NCI-H2227 treated with DMSO at 0.1 percent for 48 hours (cell line): ENCODE measurements at places on chromosomes 5 and 9.

DNA sequence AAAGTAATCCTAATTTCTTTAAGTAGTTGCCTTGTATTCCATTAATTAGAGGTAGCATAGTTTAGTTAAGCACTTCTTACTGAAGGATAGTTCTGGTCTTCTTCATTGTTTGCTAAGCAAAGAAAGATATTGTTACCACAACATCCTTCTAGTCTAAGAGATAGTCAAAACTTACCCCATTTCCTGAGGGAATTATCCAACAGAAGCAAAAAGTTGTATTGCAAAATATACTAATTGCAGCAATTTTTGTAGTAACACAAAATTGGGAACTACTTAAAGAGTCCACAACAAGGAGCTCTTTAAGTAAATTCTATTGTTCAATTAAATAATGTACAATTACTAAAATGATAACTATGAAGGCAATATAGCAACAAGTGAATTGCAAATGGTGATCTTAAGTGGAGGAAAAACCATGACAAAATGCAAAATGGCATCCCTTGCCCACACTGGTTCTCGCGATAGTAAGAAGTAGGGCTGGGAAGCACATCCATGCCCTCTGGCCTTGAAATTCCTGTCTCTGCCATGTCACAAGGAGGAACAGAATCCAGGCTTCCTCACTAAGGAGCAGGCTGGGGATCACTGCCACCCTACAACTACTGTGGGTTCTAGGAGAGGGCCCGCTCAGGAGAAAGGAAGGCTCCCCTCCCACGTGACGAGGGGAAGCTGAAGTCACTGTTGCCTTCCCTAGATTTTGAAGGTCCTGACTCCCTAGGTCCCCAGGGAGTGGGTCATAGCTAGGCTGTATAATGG is 23.3 kb upstream of the MEGF9 start:
- no peak for DNase-seq

- no peak for DNase-seq
These were observed 279.2 kb upstream of the PANK3 start for GRCh38 chr5:168858371-168858770.

- DNase-seq = no peak
These were observed 63.7 kb downstream of the SLC1A1 start for GRCh38 chr9:4553951-4554381.

GRCh38 chr5:80955082-80955590 is 5.0 kb upstream of the RASGRF2 start:
- no peak for DNase-seq

DNA sequence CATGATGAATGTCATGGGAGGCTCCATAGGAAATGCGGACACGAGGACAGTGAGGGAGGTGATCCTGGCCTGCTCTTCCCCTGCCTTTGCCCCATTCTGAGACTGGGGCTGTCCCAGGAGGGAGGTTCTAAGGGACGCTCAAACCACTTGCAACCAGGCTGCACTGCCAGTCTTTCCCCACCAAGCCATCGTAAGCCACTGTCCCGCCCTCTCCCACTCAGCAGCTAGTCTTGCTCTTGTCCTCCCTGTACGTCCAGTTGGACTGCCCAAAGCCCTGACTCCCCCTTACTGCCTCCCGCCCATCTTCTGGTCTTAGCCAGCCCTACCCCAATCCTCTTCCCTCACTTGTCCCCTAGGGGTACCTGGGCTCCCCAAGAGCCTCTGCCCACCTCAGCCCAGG is 115.7 kb downstream of the FSTL4 start:
- DNase-seq = no peak

GRCh38 chr9:75438716-75439115 is 350.4 kb downstream of the OSTF1 start:
- no peak for DNase-seq

- no peak for DNase-seq
These were observed 359.1 kb upstream of the ADAMTSL1 start for GRCh38 chr9:18114559-18115475.

DNA sequence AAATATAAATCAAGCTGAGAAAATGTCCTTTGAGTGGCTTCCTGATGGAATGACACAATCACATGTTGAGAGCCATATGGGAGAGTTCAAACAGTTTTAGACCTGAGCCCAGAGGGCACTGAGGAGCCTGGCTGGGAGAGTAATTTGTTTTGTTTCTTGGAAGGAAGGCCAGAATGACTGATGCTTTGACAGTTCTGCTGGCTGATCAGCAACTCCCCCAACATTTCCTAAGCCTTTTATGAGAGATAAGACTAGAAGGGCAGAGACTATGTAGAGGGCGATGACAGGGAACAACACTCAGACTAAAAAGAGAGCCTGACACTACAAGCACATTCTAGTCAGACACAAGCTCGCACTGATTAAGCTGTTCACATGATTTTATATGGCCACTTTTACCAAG is 169.2 kb downstream of the COX7C start:
- DNase-seq = no peak

GRCh38 chr5:50655810-50656205 is 10.6 kb upstream of the PARP8 start:
- DNase-seq = no peak

GRCh38 chr9:92170848-92171247 is 55.6 kb upstream of the SPTLC1 start:
- no peak for DNase-seq

DNA sequence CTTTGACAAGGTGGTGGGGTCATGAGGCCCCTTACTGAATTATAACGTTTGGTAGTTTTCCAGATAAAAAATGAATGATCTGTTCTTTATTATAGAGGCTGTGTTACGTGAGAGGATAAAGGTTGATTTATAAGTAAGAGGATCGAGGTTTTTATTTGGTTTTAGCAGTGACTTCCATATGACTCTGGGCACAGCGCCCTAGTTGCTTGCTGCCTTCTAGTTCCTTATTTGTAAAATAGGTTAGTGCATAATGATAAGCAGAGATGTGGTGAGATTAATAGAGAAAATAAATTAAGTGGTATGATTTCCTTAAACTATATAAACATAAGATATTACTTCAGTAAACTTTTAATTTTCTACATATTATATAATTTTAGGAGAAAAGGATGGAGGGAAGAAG is 29.8 kb downstream of the MRRF start:
- no peak for DNase-seq

DNA sequence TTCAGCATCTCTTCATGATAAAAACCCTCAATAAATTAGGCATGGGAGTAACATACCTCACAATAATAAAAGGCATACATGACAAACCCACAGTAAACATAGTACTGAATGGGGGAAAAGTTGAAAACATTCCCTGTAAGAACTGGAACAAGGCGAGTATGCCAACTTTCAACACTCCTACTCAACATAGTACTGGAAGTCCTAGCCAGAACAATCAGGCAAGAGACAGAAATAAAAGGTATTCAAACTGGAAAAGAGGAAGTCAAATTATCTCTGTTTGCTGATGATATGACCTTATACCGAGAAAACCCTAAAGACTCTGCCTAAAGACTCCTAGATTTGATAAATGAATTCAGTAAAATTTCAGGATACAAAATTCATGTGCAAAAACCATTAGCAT is 167.6 kb downstream of the TMEM38B start:
- DNase-seq = no peak

DNA sequence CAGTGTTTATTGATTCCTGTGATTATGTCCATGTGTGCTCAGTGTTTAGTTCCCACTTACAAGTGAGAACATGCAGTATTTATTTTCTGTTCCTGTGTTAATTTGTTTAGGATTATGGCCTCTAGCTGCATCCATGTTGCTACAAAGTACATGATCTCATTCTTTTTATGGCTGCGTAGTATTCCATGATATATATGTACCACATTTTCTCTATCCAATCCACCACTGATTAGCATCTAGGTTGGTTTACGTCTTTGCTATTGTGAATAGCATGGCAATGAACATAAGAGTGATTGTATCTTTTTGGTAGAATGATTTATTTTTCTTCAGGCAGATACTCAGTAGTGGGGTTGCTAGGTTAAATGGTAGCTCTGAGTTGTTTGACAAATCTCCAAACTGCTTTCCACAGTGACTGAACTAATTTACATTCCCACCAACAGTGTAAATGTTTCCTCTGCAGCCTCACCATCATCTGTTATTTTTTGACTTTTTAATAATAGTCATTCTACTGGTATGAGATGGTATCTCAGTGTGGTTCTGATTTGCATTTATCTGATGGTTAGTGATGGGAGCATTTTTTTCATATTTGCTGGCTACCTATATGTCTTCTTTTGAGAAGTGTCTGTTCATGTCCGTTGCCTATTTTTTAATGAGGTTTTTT is 47.5 kb upstream of the ELL2 start:
- DNase-seq = no peak

GRCh38 chr9:132651259-132651658 is 18.5 kb downstream of the DDX31 start:
- no peak for DNase-seq

- no peak for DNase-seq
These were observed 375.0 kb downstream of the MAN2A1 start for GRCh38 chr5:110064603-110065268.
